ENCODE measurements at places on chromosomes 13 and 19.

- no peak for DNase-seq
Measured at GRCh38 chr19:32471095-32471494, 65.5 kb downstream of the DPY19L3 start.

GRCh38 chr13:111380431-111380830 is 60.0 kb downstream of the TEX29 start:
- no peak for DNase-seq

- DNase-seq = no peak
Measured at GRCh38 chr13:101115762-101116171, 300.5 kb downstream of the NALCN start.

- DNase-seq = no peak
Measured at GRCh38 chr19:1171755-1172352, 2.2 kb downstream of the SBNO2 start.

DNA sequence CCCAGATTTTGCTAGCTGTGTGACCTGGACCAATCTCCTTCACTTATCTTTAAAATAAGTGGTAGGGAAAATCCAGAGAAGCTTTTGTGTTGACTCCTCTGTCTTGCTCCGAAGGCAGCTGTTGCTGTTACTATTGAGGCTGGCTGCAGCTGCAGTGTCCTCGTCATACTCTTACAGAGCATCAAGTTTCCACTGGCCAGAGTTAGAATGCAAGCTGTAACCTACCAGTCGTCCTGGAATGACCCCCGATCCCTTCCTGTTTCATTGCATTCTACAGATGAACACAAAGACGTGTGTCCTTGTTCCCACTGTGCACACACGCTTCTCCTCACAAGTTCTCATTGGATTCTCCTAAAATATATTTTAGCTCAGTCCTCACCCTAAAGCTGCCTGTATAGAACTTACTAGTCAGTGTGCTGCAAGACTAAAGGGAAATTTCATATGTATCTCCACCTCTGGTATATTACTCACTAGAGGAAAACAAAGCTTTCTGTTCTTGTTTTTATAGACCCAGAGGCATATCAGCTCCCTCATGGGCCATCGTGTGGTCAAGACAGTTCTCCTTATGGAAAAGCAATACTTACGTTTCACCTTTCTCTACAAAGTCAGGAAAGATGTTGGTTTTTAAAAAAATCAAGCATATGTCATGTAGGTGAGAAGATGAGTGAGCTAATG is 589.8 kb downstream of the LMO7 start:
- no peak for DNase-seq

DNA sequence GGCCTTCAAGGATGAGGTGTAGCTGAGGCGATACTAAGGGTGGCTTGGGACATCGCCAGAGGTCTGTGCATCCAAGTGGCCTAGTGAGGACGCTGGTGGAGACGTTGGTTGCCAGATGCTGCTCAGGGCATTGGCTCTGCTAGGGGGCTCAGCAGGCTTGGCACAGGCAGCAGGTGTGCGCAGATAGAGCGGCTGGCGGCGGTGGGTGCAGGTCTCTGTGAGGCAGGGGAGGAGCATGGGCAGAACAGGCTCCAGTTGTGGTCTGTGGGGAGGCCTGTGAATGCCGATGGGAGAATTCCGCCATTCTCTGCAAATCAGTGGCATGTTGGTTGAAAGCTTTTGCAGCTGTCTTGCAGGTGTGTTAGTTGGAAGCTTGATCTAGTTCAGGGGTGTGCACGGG is 21.2 kb downstream of the PRAM1 start:
- no peak for DNase-seq

DNA sequence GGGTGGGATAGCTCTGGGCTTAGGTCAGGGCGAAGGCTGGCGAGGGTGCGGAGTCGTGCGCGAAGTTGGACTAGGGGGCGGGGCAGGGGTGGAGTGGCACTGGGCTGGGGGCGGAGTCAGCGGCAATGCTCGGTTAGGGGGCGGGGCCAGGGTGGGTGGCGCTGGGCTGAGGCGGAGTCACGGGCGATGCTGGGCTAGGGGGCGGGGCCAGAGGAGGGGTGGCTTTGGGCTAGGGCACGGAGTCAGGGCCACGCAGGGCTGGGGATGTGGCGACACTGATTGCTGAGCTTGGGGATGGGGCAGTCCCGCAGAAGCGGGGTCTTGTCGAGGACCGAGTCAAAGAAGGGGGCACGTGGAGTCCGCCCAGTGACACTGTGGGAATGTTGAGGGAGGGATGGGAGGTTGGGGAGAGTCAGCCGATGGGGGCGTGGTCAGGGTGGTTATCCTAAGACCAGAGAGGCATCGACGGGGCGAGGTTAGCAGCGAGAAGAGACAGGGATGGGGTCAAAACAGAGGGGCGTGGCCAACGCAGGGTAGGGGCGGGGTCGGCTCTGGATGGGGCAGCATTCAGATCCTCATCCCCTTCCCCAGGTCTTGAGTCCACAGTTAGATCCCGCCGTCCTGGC is 8.7 kb downstream of the HOMER3 start:
- DNase-seq = peak; percentile 90

- no peak for DNase-seq
Measured at GRCh38 chr19:17419154-17419620, 660 bp upstream of the MVB12A start.

- DNase-seq = no peak
Measured at GRCh38 chr13:65582160-65582559, 1648.0 kb downstream of the PCDH9 start.

DNA sequence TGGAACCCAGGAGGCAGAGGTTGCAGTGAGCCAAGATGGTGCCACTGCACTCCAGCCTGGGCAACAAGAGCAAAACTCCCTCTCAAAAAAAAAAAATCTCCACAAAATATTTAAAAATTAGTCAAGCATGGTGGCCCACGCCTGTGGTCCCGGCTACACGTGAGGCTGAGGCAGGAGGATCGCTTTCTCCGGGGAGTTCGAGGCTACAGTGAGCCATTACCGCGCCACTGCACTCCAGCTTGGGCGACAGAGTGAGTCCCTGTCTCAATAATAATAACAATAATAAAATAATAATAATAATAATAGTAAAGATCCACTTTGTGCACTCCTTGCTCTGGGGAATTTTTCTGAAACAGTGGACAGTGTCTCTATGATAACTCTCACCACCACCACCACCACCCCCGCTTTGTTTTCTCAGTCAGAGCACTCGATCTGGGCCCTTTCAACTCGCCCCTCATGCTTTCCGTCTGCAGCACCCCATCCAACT is 8.7 kb downstream of the NAPSA start:
- no peak for DNase-seq

- no peak for DNase-seq
Measured at GRCh38 chr13:30156826-30157615, 150.3 kb downstream of the KATNAL1 start.

DNA sequence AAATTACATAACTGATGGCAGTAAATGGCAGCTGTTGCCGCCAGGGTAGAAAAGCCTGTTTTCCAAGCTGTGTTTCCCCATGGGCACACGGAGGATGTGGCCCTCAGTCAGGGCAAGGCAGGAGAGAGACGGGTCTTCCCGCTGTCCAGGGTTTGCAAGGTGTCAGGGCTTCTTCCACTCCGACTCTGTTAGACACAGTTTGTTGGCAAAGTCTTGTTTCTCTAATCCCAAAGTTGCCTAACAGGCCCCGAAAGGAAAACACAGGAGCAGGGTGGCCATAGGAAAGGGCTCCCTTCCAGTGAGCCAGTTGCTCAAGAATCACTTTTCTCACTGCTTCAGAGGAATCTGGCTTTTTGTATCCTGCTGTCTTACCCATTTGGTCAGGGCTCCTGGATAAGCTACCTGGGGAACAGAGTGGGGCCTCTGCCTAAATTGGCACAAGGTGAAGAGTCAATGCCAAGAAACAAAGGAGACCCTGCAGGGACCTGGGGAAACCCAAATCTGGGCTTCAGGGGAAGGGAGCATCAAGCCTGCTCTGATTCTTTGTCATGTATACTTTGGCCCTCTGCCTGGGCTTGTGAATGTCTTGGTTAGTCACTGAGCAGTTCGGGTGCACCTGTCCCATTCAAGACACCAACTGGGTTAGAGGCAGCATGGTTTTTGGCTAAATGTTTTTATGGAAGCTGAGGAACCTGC is 29.0 kb upstream of the CXCL17 start:
- no peak for DNase-seq

- no peak for DNase-seq
Measured at GRCh38 chr19:29060813-29061364, 152.1 kb downstream of the UQCRFS1 start.

GRCh38 chr13:83975655-83976165 is 93.4 kb upstream of the SLITRK1 start:
- DNase-seq = no peak

- DNase-seq = no peak
Measured at GRCh38 chr13:113816254-113816929, 47.5 kb downstream of the GAS6 start.

- no peak for DNase-seq
Measured at GRCh38 chr13:87667686-87668085, 3.5 kb upstream of the SLITRK5 start.

GRCh38 chr13:30395192-30396158 is 26.8 kb upstream of the UBE2L5 start:
- peak; percentile 45 for DNase-seq

DNA sequence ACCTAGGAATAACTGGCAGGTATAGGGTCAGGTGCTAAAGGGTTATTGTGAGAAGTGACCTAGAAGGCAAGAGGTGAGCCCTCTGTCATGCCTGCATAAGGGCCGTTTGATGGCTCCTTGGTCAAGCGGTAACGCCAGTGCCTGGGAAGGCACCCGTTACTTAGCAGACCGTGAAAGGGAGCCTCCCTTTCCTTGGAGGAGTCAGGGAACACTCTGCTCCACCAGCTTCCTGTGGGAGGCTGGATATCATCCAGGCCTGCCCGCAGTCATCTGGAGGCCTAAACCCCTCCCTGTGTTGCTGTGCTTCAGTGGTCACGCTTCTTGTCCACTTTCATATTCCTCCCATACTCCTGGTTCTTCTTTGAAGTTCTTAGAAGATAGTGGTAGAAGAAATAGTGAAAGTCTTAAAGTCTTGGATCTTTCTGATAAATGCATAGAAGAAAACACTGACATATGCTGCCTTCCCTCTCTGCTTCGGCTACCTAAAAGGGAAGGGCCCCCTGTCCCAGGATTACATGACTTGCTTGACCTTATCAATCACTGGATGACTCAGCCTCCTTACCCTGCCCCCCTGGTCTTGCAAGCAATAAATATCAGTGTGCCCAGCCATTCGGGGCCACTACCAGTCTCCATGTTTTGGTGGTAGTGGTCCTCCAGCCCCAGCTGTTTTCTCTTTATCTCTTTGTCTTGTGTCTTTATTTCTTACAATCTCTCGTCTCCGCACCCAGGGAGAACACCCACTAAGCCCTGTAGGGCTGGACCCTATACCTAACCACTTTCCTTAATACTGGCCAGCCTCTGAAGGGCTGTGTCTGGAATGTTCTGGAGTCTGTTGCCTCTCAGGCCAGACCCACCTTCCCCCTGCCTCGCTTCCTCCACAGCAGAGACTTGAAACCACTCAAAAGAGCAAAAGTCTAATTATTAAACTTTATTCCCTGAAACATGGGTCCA is 16.1 kb upstream of the ABCC4 start:
- no peak for DNase-seq

GRCh38 chr13:26992951-26993719 is 178.5 kb downstream of the USP12 start:
- DNase-seq = no peak

DNA sequence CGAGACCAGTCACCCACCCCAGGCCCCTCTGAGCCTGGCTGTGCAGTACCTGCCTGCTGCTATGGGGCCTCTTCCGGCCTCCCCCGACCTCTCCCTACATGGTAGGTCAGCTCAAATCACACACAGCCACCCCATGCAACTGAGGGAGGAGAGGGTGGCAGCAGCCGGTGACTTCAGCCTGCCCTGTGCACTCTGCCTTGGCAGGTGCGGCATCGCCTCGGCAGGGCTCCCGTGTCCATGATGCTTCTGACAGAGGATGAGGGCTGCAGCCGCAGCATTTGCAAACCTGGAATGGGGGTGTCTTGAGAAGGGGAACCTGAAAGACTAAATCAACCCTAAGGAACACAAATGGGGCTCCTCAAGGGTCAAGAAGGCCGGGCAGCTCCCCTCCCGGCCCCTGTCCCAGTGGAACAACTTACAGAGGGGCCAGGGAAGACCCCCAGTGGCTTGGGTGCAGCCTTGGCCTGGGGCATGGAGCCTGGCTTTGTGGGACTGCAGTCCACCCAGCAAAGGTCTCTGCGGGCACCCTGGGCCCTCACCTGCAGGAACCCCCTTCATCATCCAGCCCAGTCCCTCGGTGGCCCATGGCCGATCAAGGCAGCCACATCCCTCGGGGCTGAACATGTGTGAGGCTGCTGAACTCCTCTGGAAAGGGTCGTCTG is 6.7 kb downstream of the TEX29 start:
- no peak for DNase-seq

DNA sequence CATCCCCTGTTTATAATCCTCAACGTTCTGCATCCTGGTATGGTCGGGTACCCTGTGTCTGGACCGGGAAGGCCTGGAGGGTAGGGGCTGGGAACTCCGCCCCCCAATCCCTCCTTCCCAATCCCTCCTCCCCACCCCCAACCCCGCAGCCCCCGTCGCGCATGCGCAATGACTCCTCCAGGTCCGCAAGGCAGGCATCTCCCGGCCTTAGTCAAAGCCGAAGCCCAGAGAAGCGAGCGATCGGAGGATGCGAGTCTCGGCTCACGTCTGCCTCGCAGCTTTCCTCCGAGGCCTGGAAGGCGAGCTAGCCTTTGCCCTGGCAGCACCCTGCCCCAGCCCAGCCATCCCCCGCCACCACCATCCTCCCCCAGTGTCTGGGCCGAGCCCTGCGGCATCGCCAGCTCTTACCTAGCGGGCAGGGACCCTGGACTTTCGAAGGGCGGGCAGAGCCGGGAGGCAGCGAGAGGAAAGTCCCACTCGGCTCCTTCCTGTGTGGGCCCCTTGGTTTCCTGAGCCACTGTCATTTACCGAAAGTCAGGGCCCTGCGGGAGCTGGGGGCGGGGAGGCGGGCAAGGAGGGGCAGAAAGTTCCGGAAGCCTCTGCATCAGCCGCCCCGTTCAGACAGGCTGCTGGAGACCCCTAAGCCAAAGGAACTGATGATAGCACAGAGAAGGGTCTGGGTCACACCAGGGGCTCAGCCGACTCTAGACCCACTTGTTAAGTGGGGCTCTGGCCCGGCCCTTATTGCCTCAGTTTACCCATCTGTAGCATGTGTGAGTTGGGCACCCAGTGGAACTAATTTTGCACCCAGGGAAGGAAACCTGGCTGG is at the start of gene JAK3:
JAK3 (minus strand) TSS at position 445 of the 829 bp plus-strand sequence. CDS start 3,565 bp downstream, outside the sequence.
- peak; percentile 71 for DNase-seq

GRCh38 chr13:30119476-30119875 is 187.9 kb downstream of the KATNAL1 start:
- no peak for DNase-seq

DNA sequence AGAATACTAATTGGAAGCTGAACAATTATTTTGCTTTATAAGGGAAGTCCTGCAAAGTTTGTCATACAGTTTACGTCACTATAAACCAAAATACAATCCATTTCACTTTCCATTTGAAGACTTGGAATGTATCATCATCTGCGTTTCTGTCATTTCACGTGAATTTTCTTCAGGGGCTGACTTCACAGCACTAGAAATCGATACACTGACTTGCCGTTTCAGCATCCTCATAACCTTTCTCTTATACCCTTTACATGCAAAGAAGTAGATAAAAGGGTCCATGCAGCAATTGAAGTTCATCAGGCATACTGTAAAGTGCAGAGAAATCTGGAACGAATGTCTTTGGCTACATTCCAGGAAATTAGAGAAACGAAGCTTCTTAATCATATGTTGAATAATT is 12.2 kb downstream of the GPR183 start:
- DNase-seq = no peak

- no peak for DNase-seq
Measured at GRCh38 chr13:50318887-50319286, 303.6 kb downstream of the KCNRG start.

- no peak for DNase-seq
Measured at GRCh38 chr13:103730407-103730806, 664.2 kb upstream of the SLC10A2 start.
